AML-193 (cell line): ENCODE measurements at places on chromosomes 7 and 10.

DNA sequence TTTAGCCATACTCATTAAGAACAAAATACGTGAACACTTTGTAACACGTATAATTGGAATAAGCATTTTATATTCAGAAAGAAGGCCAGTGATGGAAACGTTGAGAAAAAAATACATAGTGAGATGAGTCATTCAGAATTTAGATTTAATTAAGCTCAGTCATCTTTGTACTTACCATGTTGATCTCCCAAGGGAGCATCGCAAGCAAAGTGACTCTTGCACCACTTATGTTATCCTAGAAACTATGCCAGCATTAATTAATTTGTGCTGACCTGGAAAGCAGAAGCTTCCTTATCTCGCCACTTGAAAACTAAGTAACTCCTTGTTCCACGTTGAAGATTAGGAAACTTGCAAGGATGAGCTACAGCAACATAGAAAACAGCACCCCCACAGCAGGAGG lies 9.7 kb upstream of the MPP7 start:
- no peak for DNase-seq

DNA sequence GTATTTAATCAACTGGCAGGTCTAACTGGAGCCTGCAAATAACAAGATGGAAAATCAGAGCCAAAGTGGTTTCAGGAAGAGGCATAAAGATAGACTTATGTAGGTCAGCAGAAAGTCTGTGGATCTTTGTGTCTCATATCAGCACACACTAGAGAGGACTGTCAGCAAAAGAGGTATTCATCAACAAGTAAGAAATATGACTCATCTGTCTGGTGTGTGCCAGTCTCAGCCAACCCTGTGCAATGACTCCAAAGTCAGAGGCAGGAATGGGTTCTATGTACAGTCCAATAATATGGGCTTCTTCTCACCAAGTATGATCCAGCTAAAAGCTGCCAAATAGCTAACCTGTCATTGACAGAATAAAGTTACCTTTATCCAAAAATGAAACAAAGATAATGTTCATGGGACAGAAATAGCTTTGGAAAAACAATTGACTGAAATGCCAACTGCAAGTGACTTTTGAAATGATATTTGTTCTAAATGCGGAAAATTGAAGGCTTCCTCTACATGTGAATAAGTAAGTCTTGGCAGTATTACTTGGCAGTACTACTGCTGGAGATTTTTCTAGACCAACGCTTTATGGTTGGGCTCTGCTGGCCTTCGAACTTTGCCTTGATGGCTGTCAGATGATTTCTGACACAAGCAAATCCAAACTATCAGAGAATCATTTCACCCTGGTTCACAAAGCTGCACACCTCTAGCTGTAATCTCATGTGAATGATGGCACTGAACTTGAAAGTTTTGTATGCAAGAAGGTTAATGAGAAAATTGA lies 272.3 kb upstream of the SEMA3C start:
- DNase-seq = no peak

DNA sequence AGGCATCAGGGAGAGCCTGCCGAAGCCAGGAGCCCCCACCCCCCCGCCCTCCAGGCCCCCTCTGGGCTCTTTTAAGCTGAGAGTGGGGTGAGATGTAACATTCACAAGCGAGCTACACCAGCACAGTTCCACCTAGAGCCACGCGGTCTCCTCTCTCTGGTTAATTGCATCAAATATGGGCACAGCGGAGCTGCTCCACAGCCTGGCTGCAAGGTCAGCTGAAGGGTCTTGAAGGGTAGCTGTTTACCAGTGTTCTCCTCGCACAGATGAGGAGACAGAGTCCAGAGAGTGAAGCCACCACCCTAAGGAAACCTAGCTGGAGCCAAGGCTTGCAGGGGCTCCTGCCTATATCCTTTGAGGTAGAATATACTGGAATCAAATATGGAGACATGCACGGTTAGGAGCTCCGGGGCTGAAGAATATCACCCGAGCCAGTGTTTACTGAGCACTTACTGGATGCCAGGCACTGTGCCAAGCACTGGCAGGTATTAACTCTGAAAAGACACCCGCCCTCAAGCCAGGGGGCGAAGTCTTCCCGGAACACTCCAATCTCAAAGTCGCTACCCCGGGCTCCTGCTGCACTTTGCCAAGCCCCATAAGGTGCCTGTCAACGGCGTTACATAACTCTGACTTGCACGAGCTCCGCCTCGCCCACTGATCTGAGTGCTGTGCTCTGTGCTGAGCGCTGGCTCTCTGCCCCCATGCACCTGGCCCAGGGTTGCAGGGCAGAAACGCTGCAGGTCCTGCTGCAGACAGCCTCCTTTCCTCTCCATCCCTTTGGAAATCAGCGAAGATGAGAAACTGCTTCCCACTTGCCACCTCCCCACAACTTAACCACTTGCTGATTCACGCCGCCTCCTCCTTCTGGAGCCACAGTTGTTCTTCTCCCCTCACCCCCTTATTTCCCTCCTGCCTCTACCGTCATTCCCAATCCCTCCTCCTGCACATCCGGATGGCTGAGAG lies 5.4 kb downstream of the CHST15 start:
- no peak for DNase-seq

- DNase-seq = no peak
Measured at GRCh38 chr7:31261341-31261740, 79.2 kb downstream of the NEUROD6 start.

DNA sequence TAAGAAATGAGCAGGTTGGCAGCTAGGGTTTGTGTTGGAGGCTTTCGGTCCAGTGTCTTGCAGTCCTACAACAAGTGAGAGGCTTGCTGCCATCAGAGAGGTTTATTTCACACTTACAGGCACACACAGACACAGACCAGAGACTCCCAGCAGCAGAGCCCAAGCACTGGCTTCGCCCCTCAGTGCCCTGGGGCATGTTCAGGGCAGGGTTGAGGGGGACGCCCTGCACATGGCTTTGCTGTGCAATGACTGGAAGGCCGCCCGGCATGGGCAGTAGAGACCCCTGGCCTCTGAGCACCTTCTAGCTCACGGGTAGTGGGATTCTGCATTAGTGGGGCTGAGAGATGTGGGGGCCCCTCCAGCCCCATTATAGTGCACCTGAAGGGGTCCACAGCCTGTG lies 3.8 kb downstream of the SPRN start:
- DNase-seq = no peak

DNA sequence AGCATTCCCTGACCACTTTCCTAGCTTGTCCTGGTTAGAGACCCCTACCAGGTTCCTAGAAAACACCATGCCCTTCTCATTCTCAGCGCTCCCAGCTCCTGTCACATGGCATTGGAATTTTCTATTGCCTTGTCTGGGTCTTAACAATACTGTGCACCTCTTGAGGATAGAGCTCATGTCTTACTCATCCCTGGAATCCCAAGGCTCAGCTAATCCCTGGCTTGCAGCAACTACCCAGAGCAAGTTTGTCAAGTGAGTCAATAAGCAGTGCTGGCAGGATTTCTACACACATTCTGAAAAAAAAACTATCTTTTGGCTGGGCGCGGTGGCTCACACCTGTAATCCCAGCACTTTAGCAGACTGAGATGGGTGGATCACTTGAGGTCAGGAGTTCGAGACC lies 11.7 kb upstream of the PRDX3 start:
- DNase-seq = no peak

- no peak for DNase-seq
Measured at GRCh38 chr7:90752051-90752450, 155.9 kb downstream of the CDK14 start.

- no peak for DNase-seq
Measured at GRCh38 chr7:7895754-7896153, 72.8 kb upstream of the GLCCI1 start.

DNA sequence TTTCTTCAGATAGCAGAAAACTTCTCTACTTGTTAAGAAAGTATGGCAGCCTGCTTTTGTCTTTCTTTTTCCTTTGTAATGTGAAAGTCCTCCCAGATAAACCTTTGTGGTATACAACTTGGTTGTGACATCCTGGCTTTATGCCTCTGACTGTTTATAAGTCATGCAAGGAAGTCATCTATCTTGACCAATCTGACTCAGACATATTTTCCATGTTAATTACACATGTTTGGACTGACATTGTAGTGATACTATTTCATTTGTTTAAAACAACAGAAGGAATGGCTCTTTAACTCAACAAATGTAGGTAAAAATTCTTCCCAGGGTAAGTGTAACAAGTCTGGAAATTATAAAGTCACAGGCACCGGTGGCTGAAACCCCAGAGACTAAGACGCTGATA lies 341.6 kb upstream of the MEOX2 start:
- no peak for DNase-seq

DNA sequence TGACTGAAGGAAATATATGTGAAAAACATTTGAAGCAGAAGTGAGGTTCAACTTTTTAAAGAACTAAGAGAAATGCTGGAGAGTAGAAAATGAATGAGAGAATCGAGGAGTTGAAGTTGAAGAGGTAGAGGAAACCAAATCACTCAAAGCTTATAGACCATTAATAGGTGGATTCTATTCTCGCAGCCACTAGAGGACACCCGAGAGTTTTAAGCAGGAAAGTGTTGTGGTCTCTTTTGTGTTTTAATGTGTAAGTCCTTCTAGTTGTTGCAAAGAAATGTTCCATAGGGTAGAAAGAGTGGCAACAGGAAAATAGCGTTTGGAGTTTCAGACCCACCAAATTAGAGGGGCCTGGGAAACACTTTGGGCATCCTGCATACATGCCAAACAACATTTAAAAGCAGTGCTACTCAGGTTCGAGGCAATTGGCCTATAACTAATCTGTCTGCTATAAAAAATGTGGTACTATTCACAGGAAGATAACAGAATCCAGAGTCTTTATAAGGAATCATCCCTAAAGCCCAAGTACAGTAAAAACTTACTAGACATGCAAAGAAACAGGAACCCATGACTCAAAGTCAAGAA lies 75.3 kb upstream of the TAS2R16 start:
- peak; percentile 3 for DNase-seq

DNA sequence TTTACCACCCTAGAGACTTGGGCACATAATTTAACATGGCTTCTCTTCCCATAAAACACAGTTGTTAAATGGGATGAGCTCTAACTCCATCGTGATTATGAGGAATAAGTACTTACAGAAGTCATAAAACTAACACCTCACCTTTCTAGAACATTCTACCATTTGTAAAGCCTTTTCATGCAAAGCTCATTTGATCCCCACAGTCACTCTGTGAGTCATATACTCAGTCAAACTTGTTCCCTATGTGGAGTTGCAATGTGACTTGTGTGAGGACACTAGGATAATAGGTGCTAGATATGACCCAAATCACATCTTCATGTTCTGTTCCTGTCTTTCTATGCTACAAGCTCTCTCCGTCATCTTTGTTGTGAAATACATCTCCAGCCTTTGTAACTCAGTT lies 371.7 kb downstream of the WDR11 start:
- no peak for DNase-seq

DNA sequence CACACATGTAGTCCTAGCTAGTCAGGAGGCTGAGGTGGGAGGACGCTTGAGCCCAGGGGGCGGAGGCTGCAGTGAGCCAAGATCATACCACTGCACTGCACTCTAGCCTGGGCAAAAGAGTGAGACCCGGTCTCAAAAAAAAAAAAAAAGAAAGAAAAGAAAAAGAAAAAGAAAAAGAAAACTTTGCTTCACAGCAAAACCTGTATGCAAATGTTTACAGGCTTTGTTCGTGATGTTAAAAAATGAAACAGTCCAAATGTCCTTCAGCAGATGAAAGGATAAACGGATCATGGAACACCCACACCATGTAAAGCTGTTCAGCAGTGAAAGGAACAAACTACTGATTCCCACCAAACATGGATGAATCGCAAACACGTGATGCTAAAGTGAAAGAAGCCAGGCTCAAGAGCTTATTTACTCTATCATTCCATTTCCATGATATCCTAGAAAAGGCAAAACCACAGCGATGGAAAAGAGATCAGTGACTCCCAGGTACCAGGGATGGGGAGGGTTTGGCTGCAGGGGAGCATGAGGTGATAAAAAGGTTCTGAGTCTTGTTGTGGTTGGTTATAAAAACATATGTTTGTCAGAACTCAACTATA lies 15.1 kb downstream of the LRRC20 start:
- DNase-seq = no peak

DNA sequence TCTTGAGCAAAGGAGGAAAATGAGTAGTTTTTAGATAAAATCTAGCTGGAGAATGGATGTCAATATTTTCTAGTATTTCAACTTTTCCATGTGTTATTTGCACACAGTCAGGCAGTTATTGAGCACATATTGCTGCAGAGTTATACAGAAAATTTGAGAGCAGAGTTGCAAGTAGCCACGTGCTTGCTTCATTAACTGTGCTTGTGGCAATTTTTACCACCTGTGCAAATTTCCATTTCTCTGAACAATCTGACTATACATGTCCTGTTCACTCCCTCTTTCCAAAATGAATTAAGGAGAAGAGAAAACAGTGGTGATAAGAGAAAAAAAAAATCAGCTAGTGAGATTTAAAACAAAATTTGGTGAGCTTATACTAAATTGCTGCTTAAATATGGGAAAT lies 178.5 kb downstream of the TAX1BP1 start:
- DNase-seq = no peak

- peak; percentile 66 for DNase-seq
Measured at GRCh38 chr10:86960003-86960862, 1.8 kb downstream of the SNCG start.

DNA sequence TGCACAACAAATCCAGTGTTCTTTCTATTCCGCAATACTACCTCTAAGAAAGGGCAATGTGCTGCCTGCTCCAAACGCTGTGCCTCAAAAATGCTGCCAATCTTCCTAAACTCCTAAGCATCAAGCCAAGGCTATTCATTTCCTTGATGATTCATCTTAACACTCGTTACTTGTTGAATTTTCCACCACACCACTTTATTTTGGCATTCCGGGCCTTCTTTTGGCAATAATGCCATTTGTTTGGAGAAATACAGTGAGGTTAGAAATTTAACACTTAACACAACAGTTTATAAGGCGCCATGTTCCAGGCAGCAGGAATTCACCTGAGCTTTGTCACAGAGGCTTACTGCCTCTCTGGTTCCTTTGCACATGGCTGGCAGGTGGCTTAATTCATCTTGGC lies 82.6 kb upstream of the ABCB5 start:
- DNase-seq = no peak

GRCh38 chr7:26001662-26002244 lies 150.2 kb upstream of the NFE2L3 start:
- no peak for DNase-seq

- no peak for DNase-seq
Measured at GRCh38 chr7:80922253-80923049, 3.6 kb upstream of the SEMA3C start.

DNA sequence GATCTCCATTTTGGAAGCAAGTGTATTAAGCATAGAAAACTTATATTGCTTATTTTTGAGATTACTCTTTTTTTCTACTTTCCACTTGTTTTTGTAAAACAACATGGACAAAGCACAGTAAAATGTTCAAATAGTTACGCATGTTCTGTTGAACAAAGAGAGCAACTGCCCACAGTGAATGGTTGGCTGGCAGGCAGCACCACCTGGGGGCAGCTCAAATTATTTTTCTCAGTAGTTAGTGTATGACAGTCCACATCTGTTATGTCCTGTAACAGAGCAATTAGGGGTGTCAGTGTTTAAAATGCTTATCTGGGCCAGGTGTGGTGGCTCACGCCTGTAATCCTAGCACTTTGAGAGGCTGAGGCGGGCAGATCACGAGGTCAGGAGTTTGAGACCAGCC lies 46.1 kb upstream of the CACUL1 start:
- DNase-seq = peak; percentile 2

- DNase-seq = no peak
Measured at GRCh38 chr7:12316925-12317324, 86.7 kb downstream of the VWDE start.
